ENCODE measurements at places on chromosomes 7 and 10.

DNA sequence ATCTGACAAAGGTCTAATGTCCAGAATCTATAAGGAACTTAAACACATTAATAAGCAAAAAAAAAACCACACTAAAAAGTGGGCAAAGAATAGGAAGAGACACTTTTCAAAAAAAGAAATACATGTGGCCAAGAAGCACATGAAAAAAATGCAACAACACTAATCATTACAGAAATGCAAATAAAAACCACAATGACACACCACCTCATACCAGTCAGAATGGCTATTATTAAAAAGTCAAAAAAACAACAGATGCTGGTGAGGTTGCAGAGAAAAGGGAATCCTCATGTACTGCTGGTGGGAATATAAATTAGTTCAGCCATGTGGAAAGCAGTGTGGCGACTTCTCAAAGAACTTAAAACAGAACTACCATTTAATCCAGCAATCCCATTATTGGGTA is 119.0 kb downstream of the LMBR1 start:
- DNase-seq = no peak

DNA sequence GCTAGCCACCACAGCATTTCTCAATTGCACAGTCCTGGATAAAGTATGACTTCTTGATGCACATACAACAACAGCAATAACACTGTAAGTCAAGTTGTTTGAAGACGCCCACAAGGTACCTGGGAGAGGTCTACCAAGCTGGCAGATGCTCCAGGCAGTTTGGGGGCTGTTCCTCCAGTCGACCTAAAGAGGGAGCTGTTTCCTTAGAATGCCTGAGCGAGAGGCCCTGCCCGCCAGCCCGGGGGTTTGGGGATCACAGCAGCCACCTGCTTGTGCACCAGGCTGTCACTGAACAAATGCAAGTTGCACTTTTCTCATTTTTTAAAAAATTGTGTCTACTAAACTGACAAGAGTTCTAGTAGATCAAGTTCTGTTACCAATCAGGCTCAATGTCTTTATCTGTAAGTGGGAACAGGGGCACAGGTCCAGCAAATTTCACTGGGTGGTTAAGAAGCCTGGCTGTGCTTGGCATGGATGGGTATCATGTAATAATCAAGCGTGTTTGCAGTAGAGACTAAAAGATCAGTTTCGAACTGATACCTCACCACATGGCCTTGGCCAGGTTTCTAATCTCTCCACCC is 193.8 kb upstream of the ADO start:
- peak; percentile 82 for DNase-seq

DNA sequence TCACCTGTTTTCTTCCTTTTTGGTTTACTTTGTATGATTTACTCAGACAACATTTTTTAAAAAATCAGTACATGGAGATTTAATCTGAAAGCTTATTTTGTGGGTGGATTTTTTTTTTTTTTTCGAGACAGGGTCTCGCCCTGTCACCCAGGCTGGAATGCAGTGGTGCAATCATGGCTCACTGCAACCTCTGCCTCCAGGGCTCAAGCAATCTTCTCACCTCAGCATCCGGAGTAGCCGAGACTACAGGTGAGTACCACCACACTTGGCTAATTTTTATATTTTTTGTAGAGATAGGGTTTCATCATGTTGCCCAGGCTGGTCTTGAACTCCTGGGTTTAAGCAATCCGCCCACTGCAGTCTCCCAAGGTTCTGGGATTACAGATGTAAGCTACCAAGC is 2.5 kb downstream of the GSTO1 start:
- DNase-seq = no peak

- no peak for DNase-seq
These were observed 655.1 kb upstream of the FOXK1 start for GRCh38 chr7:4026941-4027486.

DNA sequence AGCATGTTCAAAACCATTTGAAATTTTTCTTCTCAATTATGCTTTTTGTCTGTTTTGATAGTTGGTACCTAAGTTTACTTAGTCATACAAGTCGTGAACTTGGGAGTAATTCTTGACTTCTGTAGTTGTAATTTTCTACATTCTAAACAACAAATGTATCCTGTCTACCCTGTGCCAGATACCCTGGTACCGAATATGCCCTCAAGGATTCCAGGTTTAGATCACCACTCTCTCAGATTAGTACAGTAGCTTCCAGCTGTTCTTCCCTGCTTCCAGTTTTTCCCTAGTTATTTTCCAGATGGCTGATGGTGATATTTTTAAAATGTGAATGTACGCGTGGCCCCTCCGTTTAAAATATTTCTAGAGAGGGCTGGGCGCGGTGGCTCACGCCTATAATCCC is 6.5 kb downstream of the STAM start:
- no peak for DNase-seq

DNA sequence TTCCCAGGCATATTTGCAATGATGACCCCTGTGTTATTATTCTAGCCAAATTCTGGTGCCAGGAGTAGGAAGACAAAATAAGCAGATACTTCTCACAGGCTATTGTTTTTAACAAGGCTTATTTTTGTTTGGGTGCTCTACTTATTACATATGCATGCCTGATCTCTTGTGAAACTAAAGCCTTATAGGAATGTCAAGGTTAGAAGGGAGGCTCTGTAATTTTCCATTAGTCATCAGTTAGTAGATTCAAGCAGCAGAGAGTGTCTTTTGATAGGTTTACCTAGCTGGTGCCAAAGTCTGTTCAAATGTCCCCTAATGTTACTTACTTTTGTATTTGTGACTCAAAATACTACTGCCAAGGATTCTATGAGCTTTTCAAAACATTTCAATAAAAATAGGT is 11.7 kb upstream of the TMEM106B start:
- no peak for DNase-seq

DNA sequence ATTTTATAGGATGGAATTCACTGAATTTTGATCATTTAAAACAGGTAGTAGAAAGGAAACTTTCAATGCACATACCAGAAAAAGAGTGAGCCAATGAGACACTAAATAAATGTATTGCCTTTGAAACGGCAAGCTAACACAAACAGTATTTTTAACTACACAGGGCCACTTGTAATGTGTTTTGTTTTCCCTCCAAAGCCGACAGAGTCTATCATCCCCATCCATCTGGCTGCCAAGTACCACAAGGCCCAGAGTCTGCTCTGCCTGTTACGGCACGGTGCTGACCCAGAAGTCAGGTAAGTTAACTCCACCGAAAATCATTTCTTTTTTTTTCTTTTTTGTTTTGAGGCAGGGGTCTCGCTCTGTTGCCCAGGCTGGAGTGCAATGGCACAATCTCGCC is 1.5 kb downstream of the ANKRD61 start:
- no peak for DNase-seq

DNA sequence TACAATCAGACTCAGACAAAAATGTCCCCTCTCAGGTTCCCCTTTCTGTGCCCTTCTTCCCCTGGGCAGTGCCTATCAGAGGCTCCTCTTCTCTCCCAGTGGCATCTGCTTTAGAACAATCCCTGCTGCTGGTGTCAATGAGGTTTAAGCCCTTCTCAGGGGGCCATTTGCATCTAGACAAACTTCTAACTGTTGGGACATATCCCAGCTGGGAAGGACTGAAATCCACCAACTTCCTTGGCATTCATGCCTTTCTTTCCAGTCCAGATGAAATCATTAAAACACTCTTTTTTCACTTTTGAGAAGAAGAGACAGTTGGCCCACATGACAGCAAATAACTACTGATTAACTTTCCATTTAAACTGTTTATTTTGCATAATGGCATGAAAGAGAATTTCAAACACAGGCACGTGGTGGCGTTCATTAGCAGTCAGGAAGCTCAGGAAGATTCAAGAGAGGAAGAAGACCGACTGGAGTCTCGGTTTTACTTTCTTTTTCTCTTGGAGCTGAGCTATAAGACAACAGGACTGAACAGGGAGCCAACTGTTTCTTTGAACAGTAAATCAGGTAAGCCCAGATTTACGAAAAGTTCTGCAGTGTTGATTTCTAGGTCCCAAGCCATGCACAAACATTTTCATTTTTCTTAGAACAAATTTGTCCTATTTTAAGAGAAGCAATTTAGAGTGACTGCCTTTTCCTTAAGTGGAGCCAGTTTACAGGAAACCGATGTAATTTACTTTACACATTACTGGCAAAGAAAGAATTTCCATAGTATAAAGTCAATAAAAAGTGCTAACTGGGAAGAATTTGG is at the start of gene GIMAP2:
TSS of gene GIMAP2 (plus strand) at position 488 of the 811 bp plus-strand sequence. CDS start 1,354 bp downstream, outside the sequence.
- DNase-seq = no peak
